ENCODE measurements at places on chromosomes 5 and 9.

GRCh38 chr9:101093620-101094019 is 65.1 kb downstream of the PLPPR1 start:
- DNase-seq: no peak

GRCh38 chr9:80437825-80438224 is 866.1 kb downstream of the TLE4 start:
- no peak for DNase-seq

GRCh38 chr9:37034938-37035647 is 1.0 kb upstream of the PAX5 start:
- DNase-seq: no peak

- no peak for DNase-seq
Measured at GRCh38 chr5:114419067-114419388, 57.2 kb downstream of the KCNN2 start.

DNA sequence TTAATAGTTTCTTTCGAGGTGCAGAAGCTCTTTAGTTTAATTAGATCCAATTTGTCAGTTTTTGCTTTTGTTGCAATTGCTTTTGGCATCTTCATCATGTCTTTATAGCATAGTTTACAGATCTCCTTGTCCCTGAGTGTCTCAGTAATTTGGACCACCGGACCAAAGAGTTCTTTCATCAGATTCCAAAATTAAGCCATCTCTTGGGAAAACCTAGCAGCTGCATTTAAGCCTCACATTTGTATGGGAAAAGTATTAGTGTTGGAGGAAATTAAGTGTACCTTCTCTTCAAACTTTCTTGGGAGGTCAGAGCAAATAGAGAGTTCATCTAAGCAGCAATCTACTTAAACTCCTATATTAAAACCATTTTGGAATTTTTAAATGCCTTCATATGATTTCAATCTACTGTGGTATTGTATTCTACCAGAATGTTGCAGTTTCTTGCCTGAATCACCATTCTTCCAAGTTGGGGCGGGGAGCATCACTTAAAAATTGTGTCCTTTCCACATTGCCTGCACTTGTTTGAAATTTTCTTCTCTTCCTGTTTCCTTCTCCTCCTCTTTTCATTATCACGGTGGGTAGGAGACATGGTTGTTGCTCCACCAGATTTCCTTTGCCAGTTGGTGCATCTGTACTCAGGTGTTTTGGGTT is 97.3 kb upstream of the DAB2 start:
- DNase-seq: no peak

Measured in T47D (cell line).